ENCODE measurements at places on chromosomes 5 and 9. TPM values are rescaled to one million over a fixed set of nuclear protein-coding genes. Genes with fewer than 3 reads are reported as not detected.

Gene UCK1
- total RNA-seq = 19.7 TPM

Gene CER1
- not detected for total RNA-seq

Gene DDX4
- not detected for total RNA-seq

Gene NAIP
- total RNA-seq = 4.1 TPM

Gene NUTM2G
- total RNA-seq = not detected

Gene ZNF483
- 1.9 TPM for total RNA-seq

Gene PIK3R1
- 20.8 TPM for total RNA-seq

Gene GLDC
- 1.4 TPM for total RNA-seq

Gene CAPSL
- total RNA-seq = not detected

Gene NR4A3
- total RNA-seq = 0.25 TPM

Gene KCNV2
- total RNA-seq = not detected

Gene LRRC19
- not detected for total RNA-seq

Gene PCDHGB6
- total RNA-seq = 2.9 TPM

Gene DAPK1
- 0.37 TPM for total RNA-seq

Gene NR5A1
- total RNA-seq = not detected

Gene MCC
- total RNA-seq = 19.0 TPM

Measured in uterine smooth muscle cell (primary cell).